Stimulated activated CD4-positive, alpha-beta T cell treated with anti-CD3 and anti-CD28 coated beads, Interleukin-15, amount 100 ng/mL, for 24 hours (primary cell): ENCODE measurements at places on chromosomes 3 and 15.
A peak's percentile ranks its signal among the peaks of the same experiment; 100 is the strongest.

DNA sequence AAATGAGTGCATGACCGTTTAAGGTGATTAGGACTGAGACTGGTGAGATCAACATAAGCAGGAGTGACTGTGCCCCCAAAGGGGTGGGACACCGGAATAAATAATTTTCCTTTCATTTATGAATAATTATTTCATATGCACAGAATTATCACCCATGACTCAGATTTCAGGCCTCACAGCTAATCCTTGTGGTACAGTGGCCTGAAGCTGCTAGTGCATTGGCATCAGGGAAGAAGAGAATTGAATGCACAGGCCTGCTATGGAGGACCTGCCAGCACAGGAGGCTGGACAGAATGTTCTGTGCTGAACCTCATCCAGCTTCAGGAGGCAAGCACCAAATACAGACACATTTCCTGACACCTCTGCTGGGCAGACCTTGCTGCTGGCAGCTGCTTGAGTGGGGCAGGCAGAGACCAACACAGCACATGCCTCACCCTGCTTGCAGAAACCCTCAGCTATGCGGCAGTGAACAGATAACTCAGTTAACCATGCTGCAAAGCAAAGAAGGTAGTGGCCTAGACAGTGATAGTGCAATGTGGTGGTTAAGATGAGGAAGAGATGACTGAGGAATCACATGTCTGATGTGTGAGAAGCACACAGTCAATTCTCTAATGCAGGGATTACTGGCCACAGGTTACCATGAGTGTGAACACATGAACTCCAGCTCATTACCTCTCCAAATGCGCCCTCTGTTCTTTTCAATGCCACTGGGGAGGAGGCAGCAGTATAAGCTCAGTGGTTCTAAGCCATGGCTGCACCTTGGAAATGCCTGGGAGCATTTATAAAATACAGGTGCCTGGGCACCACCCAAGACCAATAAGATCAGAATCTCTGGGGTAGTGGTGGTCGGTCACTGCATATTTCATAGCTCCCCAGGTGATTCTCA, 68.1 kb upstream of the SCN5A start:
- no peak for DNase-seq

DNA sequence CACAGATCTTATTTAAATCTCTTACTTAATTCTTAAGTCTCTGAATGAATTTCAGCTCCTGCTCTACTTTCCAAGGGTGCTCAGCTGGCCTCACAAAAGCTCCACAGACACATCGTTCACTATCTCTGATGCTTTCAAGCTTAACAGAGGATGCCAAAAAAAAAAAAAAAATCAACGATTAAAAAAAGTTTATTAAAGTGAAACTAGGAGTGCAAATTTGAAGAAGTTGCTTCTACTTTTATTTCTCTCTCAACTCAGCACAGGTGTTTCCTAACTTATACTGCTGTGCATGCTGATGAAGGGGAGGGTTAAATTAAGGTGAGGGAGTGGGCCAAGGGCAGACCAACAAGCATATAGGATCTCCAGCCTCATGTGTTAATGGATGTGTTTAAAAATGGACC, 157.2 kb downstream of the TIGIT start:
- no peak for DNase-seq

GRCh38 chr3:18853269-18853668, 295.0 kb upstream of the KCNH8 start:
- no peak for DNase-seq

GRCh38 chr3:147153830-147154539, 252.4 kb downstream of the ZIC4 start:
- DNase-seq, result no peak

DNA sequence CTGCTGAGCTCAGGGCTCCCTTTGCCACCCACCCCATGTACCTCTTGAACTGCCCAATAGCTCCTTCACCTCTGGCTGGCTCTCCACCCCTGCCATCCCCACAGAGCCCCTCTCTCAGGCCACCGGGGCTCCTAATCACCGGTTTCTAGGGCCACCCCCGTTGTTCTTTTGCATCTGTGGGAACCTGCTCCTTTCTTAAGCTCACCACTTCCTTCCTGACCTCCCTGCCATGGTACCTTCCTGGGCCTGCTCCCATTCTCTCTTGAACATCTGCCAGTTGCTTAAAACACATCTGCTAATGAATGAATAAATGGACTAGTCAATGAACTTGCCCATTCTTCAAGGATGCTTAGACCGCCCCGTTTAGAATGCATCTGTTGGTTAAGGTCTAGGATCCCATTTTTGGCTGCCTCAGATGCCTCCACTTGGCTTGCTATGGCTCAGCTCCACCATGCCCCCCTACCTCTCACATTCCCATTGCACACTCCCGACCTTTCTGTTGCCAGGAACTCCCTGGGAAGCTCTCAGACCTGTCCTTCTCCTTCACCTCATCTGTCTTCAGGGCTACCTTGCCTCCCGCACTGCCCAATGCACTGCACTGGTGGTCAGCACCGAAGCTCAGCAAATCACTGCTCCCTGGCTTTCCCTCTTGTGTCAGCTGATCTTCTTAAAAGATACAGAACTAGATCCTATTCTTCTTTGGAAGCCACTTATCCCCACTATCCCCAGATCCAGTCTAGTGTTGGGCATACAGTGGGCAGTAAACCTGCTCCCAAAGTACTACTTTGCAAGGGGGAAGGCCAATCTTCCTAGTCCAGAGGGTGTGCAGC, 9.1 kb downstream of the AMOTL2 start:
- no peak for DNase-seq

GRCh38 chr15:36484038-36484778, 95.2 kb upstream of the CDIN1 start:
- no peak for DNase-seq

DNA sequence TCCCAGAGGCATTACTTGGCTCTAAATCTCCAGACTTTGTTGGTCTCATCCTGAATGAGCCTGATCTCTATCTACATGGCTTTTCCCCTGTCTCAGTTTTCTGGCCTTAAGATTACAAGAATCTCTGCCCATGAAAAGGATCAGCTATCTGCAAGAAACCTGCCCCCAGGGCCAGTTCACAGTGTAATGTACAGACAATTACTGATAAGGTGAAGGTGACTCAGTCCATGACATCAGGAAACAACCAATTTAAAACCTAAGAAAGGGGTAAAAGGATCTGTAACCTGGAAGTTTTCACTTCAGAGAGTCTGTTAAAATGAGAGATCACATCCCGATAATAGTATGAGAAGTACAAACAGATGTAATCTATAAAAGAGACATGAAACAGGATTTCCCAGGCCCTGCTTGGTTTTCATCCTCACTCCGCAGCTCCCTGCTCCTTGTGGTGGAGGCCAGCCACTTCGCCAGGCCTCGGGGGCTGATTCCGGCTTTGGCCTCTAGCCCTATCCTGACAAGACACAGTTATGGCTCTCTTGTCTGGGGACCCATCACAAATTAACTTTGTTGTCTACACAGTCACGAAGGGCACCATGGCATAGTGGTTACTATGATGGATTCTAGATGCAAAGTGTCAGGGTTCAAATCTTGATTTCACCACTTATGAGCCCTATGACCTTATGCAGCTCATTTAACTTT, 136.9 kb downstream of the THSD4 start:
- no peak for DNase-seq

- DNase-seq, result no peak
Measured at GRCh38 chr15:70415398-70415797, 317.7 kb upstream of the TLE3 start.

DNA sequence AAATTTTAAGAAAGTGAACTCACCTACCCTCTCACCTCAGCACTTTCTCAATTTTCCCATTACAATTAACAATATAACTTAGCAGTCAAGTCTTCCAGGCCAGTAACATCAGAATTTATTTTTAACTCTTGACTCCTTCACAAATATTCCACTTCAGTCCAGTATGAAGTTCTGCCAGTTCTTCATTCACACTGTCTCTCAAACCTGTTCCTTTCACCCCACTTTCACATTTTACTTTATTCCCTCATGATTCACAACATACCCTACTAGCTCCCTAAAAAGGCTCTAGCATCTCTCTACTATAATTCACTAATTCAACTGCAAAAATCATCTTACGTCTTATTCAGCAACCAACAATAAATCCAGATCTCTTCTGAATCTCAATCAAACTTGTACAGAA, 3.8 kb downstream of the GSK3B start:
- no peak for DNase-seq

- peak; percentile 45 for DNase-seq
Measured at GRCh38 chr15:55799291-55800212, 56.6 kb upstream of the PRTG start.

DNA sequence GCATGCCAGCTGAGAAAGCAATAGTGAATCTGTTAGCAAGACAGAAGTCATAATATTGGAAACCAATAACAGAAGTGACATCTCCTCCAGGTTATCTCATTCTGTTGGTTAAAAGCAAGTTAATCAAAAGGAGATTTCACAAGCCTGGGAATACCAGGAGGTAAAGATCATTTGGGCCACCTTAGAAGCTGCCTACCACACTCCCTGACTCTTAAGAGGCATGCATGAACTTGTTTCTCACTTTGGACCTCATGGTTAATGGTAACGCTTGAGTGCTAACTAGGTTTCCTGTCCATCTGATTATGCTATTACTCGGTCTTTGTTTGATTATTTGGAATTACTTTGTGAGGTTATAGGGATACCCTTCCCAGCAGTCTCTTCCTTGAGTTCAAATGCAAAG, 650.8 kb upstream of the SGO1 start:
- DNase-seq, result no peak

DNA sequence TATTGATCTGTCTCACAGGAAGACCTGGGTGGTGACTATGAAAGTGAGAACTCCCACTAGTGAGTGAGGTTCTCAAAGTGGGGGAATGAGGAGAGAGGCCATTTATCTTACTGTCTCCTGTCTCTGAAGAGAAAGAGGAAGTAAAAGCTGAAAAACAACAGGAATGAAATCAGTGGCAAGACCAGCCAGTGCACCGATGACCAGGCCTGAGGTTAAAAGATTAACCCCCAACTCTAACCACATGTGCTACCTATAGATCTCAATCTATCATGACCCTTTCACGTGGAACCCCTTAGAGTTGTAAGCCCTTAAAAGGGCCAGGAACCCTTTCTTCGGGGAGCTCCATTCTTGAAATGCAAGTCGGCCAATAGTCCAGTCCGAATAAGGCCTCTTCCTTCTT, 239.3 kb upstream of the CNTN6 start:
- no peak for DNase-seq

- no peak for DNase-seq
Measured at GRCh38 chr3:168161696-168162095, 66.0 kb upstream of the GOLIM4 start.

- peak; percentile 26 for DNase-seq
Measured at GRCh38 chr3:161409069-161409468, 37.8 kb upstream of the SPTSSB start.

DNA sequence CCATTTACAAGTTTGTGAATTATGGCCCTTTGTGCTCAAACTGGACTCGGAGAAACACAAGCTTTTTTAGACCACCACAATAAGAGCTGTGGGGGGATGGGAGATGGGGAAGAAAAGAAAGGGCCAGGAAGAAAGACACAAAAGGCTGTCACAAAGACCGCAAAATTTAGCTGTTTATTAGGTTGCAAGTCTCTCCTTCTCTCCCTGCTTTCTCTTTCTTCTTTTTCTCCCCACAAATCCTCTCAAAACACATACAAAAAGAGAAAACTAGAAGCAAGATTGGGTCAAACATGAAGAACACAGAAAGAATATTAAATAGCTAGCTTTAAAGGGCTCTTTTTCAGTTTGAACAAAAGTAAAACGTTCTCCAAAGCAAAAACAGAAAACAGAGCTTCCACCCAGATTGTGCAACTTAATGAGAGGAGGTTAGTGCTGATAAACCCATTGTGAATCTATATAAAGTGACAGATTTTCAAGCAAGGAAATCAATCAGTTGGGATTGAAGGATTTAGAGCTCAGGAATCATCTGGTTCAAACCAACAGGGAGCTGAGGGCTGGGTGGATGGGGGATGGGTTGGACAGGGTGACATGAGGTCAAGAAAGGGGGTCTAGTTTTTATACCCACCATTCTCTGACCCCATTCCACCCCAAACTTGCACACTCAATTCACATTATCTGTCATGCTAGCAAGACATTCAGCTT, 87.3 kb downstream of the DHX30 start:
- DNase-seq, result no peak

DNA sequence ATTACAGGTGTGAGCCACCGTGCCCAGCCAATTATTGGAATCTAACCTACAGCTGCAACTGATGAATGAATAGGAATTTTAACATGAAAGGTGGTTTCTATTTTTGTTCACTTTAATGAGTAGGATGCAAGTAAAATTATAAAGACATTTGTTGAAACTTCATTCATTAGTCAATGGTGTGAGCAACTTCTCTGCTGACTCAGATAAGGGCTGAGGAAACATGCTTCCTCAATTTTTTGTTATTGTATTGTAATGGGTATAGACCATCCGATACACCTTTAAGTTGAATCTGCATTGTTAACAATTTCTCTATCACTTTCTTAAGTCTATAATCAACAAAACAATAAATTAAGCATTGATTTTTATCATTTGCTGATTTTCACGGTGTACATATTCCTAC, 127.8 kb downstream of the STAG1 start:
- no peak for DNase-seq

- DNase-seq, result no peak
Measured at GRCh38 chr15:57668016-57668415, 38.5 kb upstream of the POLR2M start.

DNA sequence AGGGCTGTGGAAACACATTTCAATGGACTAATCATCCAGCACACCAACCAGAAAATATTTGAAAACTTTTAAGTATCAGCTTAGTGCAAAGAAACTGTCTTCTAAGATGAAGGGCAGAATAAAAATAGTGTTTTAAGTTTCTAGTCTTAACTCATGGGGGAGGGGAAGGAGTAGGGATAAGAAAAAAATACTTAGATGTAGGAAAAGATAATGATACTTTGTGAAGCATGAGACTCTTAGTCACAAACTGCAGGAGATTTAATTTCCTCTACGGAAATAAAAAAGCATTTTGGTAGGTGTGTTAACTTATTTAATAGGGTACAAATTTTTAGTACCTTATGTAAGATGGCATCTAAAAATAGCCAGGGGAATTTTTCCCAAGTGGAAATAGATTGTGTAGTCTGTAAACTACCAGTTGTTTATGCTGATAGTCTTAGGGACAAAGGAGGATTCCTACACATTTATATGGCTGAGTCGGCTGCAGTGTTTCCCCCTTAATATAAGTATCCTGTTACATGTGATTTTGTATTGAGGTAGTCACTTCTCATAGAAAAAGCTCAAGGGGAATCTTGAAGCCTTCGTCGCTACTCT, 78.2 kb upstream of the GBE1 start:
- DNase-seq, result no peak

- DNase-seq, result no peak
Measured at GRCh38 chr3:122994954-122995353, 32.6 kb downstream of the SEMA5B start.

DNA sequence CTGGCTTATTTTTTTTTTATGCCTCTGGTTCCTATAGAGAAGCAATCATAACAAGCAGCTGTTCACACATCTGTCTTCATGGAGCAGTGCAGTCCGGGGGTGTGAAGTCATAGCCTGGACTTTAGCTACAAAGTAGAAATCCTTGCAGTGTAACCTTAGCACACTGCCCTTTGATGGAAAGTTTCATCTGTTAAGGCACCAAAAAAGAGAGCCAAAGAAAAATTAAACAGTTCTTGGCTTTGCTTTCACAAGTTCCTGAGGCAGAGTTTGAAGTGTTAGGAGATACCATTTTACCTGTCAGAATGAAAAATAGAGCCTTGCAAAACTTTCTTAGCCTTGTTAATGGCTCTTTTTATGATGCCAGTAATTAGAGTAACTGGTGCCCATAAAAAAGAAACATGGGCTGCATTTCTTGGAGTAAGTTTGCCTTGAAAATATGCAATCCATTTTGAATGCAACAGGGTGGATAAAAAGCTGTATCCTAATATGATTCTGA, 84.1 kb downstream of the PIK3R4 start:
- DNase-seq, result no peak

- peak; percentile 83 for DNase-seq
Measured at GRCh38 chr3:183555541-183556081, at the start of gene KLHL6. Gene KLHL6 (minus strand): TSS chr3:183555706. CDS start chr3:183555653, 53 bp downstream.

- DNase-seq, result no peak
Measured at GRCh38 chr3:58560771-58561311, 16.4 kb downstream of the FAM107A start.
